ENCODE measurements at places on chromosomes 12 and 14. TPM values are rescaled to one million over a fixed set of nuclear protein-coding genes. Genes with fewer than 3 reads are reported as not detected.

GRCh38 chr12:49519574-49519936, 19.3 kb upstream of the KCNH3 start:
- H3K4me1 ChIP-seq: no peaks in the 10 kb centered on the region
- no peak overlapping the region for H3K4me3 ChIP-seq
- H3K27me3 ChIP-seq: no peaks in the 10 kb centered on the region
- no peak for DNase-seq

DNA sequence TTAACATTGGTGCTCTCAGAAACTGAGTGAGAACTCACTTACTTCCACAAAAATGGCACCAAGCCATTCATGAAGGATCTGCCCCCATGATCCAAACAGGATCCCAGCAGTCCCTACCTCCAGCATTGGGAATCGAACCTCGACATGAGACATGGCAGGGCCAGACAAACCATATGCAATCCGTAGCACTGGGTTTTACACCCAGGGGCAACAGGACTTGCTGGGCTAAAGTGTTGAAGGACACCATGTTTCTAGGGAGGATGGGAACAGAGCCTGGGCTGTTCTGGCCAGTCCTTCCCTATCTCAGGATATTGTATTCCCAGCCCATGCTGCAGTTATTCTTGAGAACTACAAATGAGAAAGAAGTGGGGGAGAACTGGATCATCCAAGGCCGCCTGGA, 36.6 kb downstream of the SERPINA3 start:
- DNase-seq: no peak
- no peaks in the 10 kb centered on the region for H3K27me3 ChIP-seq
- H3K27ac ChIP-seq: no peak overlapping the region
- no peaks in the 10 kb centered on the region for H3K4me1 ChIP-seq
- H3K4me3 ChIP-seq: no peak overlapping the region
- H3K36me3 ChIP-seq: no peaks in the 10 kb centered on the region

- H3K27ac ChIP-seq: no peak overlapping the region
- H3K4me1 ChIP-seq: no peaks in the 10 kb centered on the region
- H3K4me3 ChIP-seq: no peak overlapping the region
- no peaks in the 10 kb centered on the region for H3K27me3 ChIP-seq
- no peaks in the 10 kb centered on the region for H3K36me3 ChIP-seq
Observed at GRCh38 chr12:14907953-14908352, 22.3 kb upstream of the MGP start.

GRCh38 chr12:116490471-116490870, 68.7 kb upstream of the MAP1LC3B2 start:
- H3K4me1 ChIP-seq: no peaks in the 10 kb centered on the region
- no peak overlapping the region for H3K4me3 ChIP-seq
- no peaks in the 10 kb centered on the region for H3K27me3 ChIP-seq

Gene HIF1A
- total RNA-seq: 178 TPM

Gene LHX5
- 0.47 TPM for total RNA-seq
